ENCODE measurements at places on chromosomes 11 and 22. TPM values are rescaled to one million over a fixed set of nuclear protein-coding genes. Genes with fewer than 3 reads are reported as not detected.

Gene CNTN5
- total RNA-seq: not detected

Gene PNPLA5
- not detected for total RNA-seq

Gene MS4A4E
- not detected for total RNA-seq

Gene SYCE3
- 0.62 TPM for total RNA-seq

Gene ANKK1
- total RNA-seq: 0.11 TPM

Gene APOA5
- not detected for total RNA-seq

Gene FGF4
- not detected for total RNA-seq

Gene GPHA2
- total RNA-seq: not detected

Gene FDXACB1
- total RNA-seq: 7.4 TPM

Gene OR5P2
- total RNA-seq: not detected

Gene ARVCF
- 3.9 TPM for total RNA-seq

Gene CD3G
- 139 TPM for total RNA-seq

Gene MPEG1
- total RNA-seq: 0.05 TPM

Gene SPINDOC
- total RNA-seq: 69.2 TPM

Gene LMF2
- total RNA-seq: 77.2 TPM

Gene KLHDC7B
- total RNA-seq: 3.3 TPM

Gene KRTAP5-2
- total RNA-seq: not detected

Gene SLC15A3
- total RNA-seq: 2.1 TPM

Gene VPREB1
- total RNA-seq: not detected

Gene OR10D3
- not detected for total RNA-seq

Gene TRPC6
- not detected for total RNA-seq

Gene NCF4
- total RNA-seq: 15.7 TPM

Gene OR2AT4
- total RNA-seq: not detected

Gene PRG3
- total RNA-seq: not detected

Gene GNG3
- not detected for total RNA-seq

Gene OSM
- total RNA-seq: 152 TPM

Gene APLNR
- total RNA-seq: not detected

Gene P2RY6
- not detected for total RNA-seq

Gene CDCA5
- total RNA-seq: 82.0 TPM

Gene OR8G1
- total RNA-seq: not detected

Gene MAJIN
- total RNA-seq: not detected

Gene PTPRCAP
- 94.4 TPM for total RNA-seq

Gene SYT8
- not detected for total RNA-seq

Gene FAM111B
- 59.4 TPM for total RNA-seq

Gene MAPK8IP2
- total RNA-seq: 0.09 TPM

Gene SPTBN2
- 0.99 TPM for total RNA-seq

Gene TMEM135
- 39.7 TPM for total RNA-seq

Gene AMOTL1
- 5.9 TPM for total RNA-seq

Gene RAB30
- total RNA-seq: 31.5 TPM

Gene SLC22A8
- total RNA-seq: not detected

Gene DEUP1
- not detected for total RNA-seq

Gene OR8G5
- total RNA-seq: not detected

Gene APOA4
- total RNA-seq: not detected

Gene ARHGAP42
- total RNA-seq: 0.16 TPM

Gene APOBEC3F
- 23.8 TPM for total RNA-seq

Gene BIRC3
- 217 TPM for total RNA-seq

Gene ALX4
- not detected for total RNA-seq

Gene PRSS23
- total RNA-seq: 5.4 TPM
